ENCODE measurements at places on chromosomes 2 and 18. TPM values are rescaled to one million over a fixed set of nuclear protein-coding genes. Genes with fewer than 3 reads are reported as not detected.

The RFTN2 gene
- total RNA-seq, result 4.6 TPM

The EMILIN2 gene
- 35.9 TPM for total RNA-seq

The OR6B2 gene
- total RNA-seq, result not detected

The CTAGE1 gene
- total RNA-seq, result not detected

The POU3F3 gene
- total RNA-seq, result 0.11 TPM

The MC2R gene
- not detected for total RNA-seq

The GCKR gene
- not detected for total RNA-seq

The EIF2B4 gene
- total RNA-seq, result 26.4 TPM

The POTEC gene
- total RNA-seq, result not detected

The UXS1 gene
- total RNA-seq, result 26.1 TPM

The DES gene
- 15,862 TPM for total RNA-seq

The FAM124B gene
- 0.76 TPM for total RNA-seq

The ASIC4 gene
- 0.24 TPM for total RNA-seq

The TMEM247 gene
- not detected for total RNA-seq

The UGT1A5 gene
- not detected for total RNA-seq

The DLGAP1 gene
- total RNA-seq, result 0.42 TPM

The HOXD13 gene
- total RNA-seq, result not detected
